Stimulated activated CD8-positive, alpha-beta memory T cell treated with anti-CD3 and anti-CD28 coated beads, Interleukin-4, amount 100 ng/mL, for 4 hours (primary cell): ENCODE measurements at places on chromosomes 2 and 18.

DNA sequence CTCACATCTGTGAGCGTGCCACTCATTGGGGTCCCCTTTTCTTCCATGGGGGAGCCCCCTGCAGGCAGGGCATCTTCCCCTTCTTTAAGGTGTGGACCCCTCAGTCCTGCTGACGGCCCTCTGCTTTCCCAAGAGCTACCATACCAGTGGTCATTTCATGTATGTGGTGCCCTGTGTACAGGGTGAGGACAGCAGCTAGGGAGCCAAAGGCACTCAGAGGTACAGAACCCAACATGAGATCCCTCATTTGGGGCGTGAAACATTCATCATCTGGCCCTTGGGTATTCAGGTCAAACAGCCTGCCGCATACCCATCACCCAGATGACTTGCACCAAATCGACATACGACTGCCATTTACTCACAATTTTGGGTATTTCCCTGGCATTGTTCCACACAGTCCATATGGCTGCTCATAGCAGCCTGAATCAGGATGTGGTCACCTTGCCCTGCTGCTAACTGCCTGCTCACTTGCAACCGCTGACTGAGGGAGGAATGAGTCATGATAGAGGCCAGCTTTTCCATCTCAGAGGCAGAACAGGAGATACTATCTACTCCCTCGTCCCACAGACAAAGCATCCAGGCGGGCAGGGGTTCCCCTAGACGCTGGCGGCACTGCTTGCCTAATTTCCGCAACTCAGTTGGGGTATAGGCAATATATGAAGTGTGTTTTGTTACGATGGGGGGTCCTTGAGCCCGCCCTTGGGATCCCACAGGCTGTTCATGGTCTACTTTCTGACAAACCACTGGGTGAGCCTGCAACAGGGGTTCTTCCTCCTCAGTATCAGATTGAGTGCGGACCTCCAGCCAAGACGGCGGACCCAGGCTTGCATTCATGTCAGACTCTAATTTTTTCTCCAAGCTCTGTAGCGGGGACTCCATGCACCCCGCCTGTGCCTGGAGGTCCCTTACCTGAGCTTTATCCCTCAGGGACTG, 228.6 kb downstream of the SATB2 start:
- no peak for DNase-seq

DNA sequence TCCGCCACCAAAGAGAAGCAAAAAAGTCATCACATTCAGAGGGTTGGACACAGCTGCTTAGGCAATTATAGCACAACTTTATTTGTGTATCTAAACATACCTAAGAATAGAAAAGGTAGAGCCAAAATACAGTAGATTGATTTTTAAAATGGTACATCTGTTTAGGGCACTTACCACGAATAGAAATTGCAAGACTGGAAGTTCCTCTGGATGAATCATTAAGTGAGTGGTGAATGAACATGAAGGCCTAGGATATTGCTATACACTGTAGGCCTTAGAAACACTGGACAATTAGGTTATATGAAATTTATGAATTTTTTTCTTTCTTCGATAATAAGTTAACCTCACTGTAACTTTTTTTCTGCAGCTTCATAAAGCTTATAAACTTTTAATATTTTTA, 687.0 kb downstream of the BCL11A start:
- DNase-seq, result no peak

DNA sequence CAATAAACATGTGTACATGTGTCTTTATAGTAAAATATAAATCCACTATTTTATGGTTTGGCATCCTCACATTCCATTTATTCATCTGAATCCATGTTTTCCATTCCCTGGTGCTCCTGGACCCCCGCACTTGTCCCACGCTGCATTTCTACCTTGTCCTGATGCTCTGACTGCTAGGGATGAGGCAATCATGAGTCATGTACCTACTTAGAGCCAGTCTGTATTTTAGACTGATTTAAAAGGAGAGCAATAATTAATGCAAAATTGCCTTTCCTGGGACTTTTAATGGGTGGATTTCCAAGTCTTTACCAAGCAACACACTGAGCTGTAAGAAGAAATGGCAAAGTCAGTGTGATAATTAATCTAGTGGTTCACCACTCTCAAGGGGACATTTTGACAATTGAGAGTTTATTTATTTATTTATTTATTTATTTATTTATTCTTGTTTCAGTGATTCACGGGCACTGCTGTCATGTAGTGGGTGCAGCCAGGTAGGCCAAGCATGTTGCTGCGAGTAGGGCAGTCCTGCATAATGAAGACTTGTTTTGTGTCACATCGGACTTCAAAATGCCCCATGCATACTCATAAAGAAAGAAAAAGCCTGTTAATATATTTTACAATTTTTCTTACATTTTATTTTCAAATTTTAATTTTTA, 419.3 kb upstream of the VWC2L start:
- DNase-seq, result no peak

DNA sequence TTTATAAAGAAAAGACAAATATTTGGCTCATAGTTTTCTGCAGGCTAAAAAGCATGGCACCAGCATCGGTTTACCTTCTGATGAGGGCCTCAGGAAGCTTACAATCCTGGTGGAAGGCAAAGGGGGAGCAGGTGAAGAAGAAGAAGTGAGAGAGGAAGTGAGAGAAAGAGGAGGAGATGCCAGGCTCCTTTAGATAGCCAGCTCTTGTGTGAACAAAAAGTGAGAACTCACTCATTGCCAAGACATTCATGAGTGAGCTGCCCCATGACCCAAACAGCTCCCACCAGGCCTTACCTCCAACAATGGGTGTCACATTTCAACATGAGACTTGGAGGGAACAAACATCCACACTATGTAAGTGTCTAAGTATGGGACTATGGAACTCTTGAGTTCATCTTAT, 14.3 kb downstream of the CCDC150 start:
- no peak for DNase-seq

DNA sequence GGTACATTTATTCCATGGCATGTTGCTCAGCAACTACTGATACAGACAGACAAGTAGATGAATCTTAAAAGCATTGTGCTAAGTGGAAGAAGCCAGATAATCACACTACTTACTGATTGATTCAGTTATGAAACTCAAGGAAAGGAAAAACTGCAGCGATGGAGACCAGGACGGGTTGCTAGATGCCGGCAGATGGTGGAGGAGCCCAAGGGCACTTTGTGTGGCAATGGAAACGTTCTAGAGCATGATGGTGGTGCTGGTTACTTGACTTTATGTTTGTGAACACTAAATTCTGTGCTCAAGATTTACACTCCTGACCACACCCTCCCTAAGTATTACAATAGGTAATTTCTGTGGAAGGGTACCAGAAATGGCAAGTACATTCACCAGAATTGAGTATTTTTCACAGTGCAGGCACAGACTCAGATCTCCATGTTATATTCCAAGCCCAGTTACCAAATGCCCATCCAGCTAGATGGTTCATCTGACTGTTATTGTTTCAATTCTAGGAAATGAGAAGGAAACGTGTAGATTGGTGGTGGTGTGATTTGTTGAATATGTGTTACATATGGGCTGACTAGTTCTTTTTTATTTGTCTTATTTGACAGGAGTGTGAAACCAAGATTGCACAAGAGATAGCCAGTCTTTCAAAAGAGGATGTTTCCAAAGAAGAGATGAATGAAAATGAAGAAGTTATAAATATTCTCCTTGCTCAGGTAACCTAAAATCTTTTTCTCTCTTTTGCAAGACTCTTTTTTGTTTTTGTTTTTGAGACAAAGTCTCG, 55.1 kb downstream of the RALBP1 start:
- no peak for DNase-seq

GRCh38 chr2:37005118-37005868, 39.0 kb upstream of the STRN start:
- DNase-seq, result no peak

DNA sequence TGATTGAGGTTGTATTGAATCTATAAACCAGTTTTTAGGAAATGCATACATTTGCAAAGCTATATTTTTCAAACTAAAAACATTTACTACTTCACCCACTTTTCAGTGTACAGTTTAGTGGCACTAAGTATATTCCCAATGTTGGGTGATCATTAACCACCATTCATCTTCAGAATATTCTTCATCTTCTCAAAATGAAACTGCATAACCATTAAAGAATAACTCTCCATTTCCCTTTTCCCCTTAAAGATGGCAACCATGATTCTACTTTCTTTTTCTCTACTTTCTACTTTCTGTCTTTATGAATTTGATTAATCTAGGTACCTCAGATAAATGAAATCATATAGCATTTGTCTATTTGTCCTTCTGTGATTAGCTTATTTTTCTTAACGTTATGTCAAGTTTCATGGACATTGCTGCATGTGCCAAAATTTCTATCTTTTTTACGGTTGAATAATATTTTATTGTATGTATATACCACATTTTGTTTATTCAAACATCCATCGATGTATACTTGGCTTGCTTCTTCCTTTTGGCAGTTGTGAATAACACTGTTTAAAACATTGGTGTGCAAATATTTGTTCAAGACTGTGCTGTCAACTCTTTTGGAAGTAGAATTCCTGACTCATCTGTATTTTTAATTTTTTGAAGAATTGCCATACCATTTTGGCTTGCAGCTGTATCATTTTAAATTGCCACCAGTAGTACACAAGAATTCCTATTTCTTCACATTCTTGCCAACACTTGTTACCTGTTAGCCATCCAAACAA, 104.9 kb downstream of the RPRM start:
- no peak for DNase-seq

GRCh38 chr18:51867767-51868166, 472.2 kb upstream of the DCC start:
- DNase-seq, result no peak

GRCh38 chr2:23711979-23712755, 214.8 kb downstream of the ATAD2B start:
- no peak for DNase-seq

GRCh38 chr2:10819714-10820314, 7.2 kb upstream of the PDIA6 start:
- DNase-seq, result no peak

- no peak for DNase-seq
These were observed 17.3 kb upstream of the RHOB start for GRCh38 chr2:20429528-20429927.

GRCh38 chr2:26606847-26607190, 34.3 kb downstream of the CIB4 start:
- no peak for DNase-seq

- no peak for DNase-seq
These were observed 299.0 kb downstream of the MYCN start for GRCh38 chr2:16239296-16239850.

DNA sequence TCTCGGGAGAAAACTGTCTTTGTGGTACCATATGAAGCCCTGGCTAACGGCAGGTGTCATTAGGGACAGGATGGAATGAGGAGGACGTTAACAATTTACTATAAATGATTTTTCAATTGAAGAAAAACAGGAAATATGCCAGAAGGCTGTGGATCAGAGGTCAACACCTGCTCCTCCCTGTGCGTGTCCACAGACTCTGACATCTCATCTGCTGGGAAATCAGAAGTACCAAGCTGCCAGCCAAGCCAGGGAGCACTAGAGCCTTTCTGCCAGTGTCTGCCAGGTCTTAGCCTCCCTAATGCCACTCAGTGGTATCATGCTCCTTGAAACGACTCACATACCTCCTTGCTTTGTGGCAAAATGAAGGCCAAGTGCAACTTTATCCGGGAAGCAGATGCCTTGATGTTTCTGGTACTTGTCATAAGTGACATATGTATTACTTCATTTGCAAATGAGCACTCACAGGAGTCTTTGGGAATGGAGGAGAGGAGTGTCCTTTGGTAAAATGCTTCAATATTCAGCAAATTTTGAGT, 541.1 kb downstream of the SATB2 start:
- DNase-seq, result no peak

DNA sequence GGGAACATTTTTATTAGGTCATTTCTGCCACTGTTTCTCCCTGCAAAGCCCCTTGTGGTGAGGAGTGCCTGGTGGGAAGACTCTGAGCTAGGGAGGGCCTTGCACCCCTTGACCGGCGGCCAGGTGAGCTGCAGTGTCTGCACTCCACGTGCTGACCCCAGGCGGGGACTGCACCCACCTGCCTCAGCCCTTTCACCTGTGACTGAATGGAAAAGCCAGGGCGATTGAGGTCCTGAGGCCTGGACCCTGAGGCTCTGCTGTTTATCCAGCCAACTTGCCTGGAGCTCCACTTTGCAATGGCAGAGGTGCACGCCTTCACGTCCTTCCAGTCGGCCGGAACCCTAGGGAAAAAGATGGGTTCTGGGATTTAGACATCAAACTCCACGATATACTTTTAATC, 53.1 kb downstream of the TMEM18 start:
- no peak for DNase-seq

GRCh38 chr2:73907840-73908452, 15.1 kb downstream of the ACTG2 start:
- DNase-seq, result peak; percentile 28

DNA sequence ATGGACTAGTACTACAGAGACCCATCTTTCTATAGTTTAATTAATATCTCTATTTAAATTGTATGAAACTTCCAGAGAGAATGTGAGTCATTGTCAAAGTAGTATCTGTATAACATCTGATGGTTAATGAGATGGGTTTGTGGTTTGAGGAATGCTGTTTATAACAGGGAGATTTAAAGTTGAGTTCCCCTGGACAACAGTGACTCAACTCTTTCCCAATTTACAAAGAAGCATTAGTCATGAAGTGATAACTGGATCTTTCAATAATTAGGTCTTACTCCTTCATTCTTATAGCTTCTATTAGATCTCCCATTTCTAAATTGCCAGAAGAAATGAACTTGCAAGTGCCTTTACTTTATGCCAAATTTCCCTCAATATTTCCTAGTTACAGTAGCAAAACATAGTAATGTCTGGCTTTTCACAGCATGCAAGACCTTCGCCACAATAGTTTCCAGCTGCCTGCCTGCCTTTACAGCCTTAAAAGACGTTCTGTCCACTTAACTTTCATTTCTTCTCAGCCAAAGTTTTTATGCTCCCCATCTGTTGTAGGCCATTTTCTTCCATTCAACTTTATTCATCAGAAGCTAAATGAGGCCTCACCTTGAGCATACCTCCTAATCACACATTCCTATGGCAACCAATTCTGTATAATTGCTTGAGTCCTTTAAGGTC, 47.7 kb upstream of the WDR75 start:
- DNase-seq, result no peak

DNA sequence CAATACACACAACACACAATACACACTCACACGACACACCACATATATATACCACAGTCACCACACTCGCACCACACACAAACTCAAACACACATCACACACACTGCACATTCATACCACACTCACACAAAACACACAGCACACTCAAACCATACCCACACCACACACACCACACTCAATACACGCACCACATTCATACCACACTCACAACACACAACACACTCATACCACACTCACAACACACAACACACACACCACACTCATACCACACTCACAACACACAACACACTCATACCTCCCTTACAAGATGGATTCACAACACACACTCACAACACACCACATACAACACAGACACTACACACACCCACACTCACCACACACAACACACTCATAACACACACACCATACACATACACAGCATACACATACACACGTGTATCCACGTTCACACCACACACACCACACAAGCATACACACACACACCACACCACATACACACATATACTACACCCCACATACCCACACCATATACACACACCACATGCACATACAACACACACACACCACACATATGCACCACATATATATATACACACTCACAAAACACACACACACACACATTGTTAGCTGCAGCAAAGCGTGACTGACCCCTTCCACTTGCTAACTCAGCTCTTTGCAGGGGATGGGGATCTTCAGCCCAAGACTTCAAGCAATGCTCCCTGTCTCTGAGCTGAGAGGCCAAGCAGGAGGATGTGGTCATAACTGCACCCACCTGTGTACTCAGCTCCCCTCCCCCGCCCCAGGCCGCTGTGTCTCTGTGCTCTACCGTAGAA, 59.0 kb downstream of the SDC1 start:
- DNase-seq, result no peak
